ENCODE measurements at places on chromosomes 1 and 21. TPM values are rescaled to one million over a fixed set of nuclear protein-coding genes. Genes with fewer than 3 reads are reported as not detected.

DNA sequence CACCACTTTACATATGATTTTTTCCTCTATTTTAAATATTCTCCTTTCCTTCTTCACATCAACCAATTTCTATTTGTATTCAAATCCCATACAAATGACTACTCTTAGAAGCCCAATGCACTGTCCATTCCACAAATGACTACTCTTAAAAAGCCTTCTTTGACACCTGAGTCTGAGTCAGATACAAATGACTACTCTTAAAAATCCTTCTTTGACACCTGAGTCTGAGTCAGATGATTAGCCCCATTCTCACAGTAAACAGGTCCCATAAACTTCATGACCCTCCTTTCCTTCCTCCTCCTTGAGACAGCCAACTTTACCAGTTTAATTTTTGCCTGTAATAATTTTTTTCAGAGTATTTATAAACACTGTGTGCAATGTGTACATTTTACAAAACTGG, 231.3 kb upstream of the USP25 start:
- no peak for DNase-seq

ZSWIM5 gene
- 9.6 TPM for polyA plus RNA-seq

DNA sequence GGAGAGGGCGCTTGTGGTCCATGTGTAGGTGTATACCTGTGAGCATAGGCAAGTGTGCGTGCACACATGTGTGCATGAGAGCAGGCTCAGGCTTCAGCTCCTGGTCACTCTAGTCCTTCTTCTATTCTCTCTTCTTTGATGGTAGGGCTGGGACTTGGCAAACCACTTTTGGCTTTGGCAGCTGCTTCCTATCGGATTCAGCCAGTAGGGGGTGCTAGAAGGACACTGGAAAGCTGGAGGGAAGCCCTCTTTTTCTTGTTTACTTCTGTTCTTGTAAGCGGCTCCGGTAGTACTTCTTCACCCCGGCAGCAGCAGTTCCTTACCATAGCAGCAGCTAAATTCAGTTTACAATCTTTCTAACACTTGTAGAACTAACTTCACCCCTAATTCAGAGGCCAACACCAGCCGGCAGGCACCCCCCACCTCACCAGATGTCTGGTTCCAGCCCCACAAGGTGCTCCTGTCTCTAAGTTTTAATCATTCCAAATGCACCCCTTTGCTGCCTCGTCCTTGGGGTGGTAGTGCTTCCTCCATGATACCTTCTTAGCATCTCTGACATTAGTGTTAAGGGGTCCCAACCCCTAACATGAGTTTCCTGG, 25.1 kb downstream of the NENF start:
- no peak for DNase-seq

DNA sequence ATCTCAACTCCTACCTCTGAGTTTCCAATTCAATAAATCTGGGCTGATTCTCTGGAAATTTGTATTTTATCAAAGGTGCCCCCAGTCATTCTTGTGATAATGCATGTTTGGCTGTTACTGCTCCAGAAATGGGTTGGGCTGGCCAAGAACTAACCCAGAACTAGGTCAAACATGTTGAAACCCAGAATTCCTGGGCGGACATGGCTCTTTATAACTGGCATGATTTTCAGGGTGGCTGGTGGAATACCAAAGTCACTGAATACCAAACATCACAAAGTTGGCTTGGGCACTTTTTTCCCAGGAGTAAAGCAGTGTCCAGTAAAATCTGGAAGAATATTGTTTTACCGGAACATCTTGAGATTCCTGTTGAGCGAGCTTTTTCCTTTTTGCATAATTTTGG, 89.4 kb upstream of the S1PR1 start:
- no peak for DNase-seq

DNA sequence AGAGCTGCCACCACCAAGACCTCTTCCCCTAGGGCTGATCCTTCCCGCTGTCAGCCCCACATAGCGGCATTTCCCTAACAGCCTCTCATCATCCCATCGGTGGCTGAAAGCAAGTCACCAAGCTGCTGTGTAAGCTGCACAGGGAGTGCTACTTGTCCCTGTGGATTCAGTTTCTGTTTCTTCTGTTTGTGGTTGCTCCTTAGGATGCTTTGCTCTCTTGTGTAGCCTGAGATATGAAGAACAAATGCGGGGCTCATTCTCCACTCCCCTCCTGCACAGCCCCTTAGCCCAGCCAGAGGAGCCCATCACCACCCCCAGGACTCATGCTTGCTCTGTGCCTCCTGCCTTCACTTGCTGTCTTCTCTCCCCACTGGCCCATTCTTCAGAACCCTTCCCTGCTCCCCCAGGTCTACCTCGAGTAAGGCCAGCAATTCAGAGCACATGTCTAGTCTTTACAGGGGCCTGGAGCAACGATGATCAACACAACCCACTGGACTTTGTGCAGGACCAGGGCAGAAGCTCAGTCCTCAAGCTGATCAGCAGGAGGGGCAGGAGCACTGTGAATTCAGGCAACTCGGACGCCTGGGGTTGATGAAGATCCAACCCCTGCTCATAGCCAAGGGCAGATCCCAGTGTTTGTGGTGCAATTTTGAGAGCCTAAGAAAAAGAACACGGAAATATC, 82.6 kb upstream of the GALNT2 start:
- no peak for DNase-seq

BARHL2 gene
- not detected for polyA plus RNA-seq

TMEM167B gene
- polyA plus RNA-seq = 40.9 TPM

LCE6A gene
- not detected for polyA plus RNA-seq

- no peak for DNase-seq
Measured at GRCh38 chr21:18268906-18269305, 24.3 kb downstream of the CHODL start.
